Colonic mucosa (tissue), 4 donors: ENCODE measurements at places on chromosomes 1 and 21.

GRCh38 chr1:167430134-167430848, 88.0 kb downstream of the CD247 start:
- no peak for DNase-seq

- no peak for DNase-seq
Measured at GRCh38 chr1:170162459-170163246, 16.9 kb downstream of the NTMT2 start.

- DNase-seq = no peak
Measured at GRCh38 chr21:10627316-10627863, 106.0 kb downstream of the TPTE start.

- no peak for DNase-seq
Measured at GRCh38 chr1:233620065-233620464, 6.2 kb downstream of the KCNK1 start.

DNA sequence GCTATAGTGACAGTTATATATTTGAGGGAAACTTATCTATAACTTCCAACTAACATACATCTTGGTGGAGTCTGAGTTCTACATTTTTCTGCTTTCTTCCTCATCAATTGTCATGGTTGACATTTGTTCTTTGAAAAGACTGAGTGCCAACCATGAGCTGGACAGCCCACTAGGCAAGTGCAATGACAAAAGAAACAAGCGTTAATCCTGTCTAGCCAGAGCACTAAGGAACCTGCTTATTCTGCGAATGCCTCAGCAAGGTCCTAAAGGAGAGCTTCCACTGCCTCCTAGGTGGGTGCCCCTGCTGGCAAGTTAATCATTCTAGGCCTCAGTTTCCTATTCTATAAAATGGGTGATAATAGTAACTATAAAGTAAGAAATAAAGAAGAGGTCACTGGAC, 44.8 kb downstream of the IRF2BP2 start:
- no peak for DNase-seq

- DNase-seq = no peak
Measured at GRCh38 chr1:80982831-80983230, 817.9 kb upstream of the ADGRL2 start.

DNA sequence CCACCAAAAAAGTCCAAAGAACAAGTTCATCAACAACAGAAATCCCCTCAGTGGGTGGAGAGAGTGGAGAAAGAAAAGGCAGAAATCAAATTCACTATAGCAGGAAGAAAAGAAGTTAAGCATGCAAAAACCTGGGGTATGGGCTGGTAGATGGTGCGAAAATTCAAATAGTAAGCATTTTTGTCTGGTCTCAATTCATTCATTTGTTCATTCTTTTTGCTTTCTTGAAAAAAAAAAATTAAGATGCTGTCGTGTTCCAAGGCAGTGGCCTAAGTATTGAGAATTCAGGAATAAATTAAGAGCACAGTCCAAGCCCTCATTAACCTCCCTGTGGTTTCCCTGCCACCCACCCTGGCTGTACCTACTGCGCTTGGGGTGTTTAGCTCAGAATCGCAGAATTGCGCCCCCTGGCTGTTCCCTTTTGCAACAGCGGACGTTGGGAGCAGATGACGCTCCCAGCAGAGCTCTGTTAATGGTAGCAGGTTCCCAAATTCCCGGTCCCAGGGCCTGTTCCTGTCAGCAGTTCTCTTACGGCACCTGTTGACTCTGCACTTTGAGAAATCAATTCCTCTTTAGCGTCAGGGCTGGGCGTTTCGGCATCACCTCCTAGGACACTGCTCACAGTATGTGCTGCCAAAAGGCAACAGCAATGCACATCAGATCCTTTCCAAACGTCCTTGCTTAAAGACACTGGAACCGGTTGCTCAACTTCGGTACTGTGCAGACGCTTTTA, 34.0 kb upstream of the SSX2IP start:
- no peak for DNase-seq

- DNase-seq = no peak
Measured at GRCh38 chr1:175773571-175773970, 30.2 kb upstream of the TNR start.

DNA sequence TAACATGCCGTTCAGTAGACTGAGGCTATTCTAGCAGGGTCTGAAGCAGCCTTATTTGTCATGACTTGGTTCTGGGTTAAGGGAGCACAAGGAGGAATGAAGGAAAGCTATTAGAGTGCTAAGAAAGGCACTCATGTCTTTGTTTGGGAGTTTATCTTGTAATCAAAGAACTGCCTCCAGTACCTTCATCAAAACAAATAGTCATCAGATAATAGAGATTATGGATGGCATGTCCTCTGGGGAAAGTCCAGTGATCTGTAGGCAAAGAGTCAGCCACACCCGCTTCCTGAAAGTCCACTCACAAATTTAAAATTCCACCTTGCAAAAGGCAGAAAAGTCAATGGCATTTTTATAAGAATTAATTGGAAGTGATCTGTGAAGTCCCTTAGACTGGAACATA, 56.8 kb downstream of the ESRRG start:
- DNase-seq = no peak

DNA sequence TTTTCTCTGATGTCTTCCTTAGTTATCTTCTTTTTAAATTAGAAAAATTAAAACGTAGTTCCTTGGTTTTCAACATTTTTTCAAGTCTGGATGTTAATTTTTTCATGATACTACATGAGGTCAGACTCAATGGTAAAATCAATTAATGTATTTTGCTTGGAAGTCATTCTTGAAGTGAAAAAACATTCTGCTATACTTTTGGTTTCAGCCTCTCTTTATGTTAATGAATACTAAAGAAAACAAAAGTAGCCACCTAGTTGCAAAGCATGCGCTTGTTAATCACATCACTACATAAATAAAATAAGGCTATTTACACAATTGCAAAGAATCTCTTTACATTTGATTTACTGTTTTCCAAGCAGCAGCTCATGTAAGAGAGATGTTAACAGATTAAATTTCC, 170.4 kb downstream of the LIPI start:
- DNase-seq = no peak

GRCh38 chr21:16842696-16843035, 670.2 kb upstream of the CXADR start:
- no peak for DNase-seq

DNA sequence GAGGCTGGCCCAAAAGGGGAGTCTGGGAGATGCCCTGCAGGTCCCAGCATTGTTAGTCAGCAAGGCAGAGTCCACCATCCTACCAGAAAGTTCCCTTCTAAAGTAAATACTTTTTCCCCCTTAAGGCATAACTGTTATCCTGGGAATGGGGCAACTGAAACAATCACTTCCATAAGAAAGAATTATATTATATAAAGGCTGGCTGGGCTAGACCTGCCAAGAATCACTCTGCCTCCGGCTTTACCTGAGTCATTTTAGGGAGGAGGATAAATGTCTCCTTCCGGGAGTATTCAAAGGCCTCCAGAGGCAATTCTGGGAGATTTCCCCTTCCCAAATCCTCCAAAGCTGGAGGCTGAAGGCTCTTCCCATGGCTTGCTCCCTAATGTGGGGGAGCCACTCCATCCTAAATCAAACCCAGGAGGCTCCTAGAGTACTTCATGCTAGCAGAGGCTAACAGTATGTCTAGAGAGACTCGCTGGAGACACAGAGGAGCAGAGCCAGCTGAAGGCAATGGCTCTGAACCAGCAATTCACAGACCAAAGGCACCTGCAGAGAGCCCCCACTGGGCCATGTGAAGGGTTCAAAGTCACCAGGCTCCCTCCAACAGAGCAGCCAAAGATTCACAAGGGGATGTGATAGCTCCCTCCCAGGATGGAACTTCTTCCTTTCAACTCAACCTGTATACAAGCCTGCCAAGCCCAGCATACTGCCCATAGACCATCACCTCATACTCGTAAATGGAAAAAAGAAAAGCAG, 116.0 kb downstream of the ASTN1 start:
- DNase-seq = no peak

DNA sequence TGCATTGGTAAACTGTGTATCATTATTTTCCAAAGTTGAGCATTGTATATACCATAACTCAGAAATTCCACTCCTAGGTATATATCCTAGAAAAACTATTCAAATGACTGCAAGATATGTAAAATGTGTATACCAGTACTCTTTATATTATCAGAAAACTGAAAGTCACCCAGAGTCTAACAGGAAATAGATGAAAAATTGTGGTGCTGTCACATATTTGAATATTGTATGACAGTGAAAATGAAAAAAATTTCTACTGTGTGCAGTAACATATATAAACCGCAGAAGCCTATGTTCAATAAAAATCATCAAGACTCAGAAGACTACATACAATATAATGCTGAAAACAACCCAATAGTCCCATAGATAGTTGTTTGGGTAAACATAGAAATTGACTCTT, 74.4 kb upstream of the LYPLAL1 start:
- DNase-seq = no peak

DNA sequence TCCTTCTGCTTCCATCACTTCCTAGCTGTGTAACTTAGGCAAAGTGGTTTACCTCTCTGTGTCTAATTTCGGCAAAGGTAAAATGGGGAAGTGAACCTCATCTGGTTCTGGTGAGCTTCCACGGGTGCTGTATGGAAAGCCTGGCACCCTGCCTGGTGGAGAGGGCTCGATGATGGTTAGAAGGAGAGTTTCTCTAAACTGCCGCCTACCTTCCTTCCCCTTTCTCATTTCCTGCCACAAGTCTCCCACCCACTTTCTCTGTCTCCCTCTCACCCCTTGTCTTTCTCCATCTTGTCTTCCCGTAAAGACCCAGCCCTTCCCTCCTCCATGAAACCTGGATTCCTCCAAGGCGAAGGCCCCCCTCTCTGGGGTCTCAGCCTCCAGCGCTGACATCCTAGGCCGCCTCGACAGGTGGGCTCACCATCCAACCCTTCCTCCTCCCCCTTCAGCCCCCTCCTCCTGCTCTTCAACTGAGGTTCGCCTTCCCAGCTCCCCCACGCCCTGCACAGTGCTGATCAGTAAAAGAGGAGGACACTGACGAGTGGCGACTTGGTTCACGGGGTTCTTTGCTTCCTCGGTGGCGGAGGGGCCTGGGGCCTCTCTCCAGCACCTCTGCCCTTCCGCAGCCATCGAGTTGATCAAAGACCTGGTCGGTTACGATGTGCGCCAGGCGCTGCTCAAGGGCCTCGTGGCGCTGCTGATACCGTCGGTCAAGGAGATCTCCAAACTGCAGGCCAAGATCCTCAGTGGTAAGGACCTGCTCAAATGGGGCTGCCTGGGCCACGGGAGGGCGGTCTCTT, 7.3 kb downstream of the RNU5D-1 start:
- DNase-seq = no peak

- peak; percentile 67 for DNase-seq
Measured at GRCh38 chr1:36703526-36704208, 221.0 kb upstream of the CSF3R start.

DNA sequence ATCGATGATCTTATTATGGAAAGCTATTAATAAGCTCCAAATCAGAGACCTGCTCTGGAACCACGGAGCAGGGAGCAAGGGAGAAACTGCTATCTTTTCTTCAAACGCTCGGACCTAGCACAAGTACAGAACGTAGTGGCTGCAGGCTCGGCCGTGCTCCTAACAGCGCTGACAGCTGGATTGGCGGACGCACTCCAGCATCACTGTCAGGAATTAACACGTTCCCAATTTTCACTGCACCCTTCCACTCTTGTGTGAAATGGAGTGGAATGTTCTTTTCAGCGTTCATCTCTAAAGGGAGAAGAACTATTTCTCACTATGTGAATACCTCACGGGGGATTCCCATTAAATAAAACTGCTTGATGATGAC, 106.9 kb downstream of the ZNF281 start:
- DNase-seq = no peak

DNA sequence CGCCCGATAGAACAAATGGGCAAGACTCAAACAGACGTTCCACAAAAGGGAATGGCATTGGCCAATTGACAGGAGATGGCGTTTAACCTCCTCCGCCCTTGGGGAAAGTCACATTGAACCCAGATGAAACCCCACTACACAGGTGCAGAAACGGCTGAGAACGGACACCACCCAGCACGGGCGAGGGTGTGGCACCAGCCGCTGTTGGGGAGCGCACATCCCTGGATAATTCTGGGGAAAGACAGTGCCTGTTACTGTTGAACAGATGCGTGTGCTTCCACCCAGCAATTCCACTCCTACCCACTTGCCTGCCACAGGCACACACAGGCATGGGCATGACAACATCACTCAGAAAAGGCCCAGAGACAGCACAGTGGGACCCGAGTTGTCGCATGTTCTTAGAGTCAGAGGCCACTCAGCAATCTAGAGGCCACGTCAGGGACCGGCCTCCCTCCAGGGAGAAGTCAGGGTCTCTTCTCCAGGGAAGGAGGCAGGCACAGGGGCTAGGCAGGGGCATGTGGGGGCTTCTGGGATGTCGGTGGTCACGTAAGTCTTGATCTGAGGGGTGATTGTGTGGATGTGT, 15.2 kb downstream of the PRXL2B start:
- no peak for DNase-seq

DNA sequence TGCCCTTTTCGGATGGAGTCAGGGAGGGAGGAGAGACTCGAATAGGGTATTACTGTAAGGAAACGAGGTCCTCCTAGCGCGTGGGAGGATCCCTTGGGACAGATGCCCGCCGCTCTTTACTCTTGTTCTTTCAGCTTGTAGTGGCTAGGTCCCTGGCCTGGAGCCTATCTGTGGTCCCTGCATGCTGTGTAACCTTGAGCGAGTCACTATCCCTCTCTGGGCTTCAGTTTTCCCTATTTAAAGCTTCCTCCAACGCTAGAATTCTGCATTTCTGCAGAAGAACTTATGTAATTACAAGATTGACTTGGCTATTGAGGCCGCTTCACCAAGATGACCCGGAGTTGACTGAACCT, 744 bp downstream of the MIER1 start:
- DNase-seq = no peak

- DNase-seq = no peak
Measured at GRCh38 chr1:80154176-80154575, 1147.6 kb upstream of the ADGRL4 start.

- DNase-seq = no peak
Measured at GRCh38 chr1:86335916-86336315, 60.2 kb downstream of the ODF2L start.

GRCh38 chr1:214548988-214549387, 2.4 kb downstream of the PTPN14 start:
- DNase-seq = no peak

DNA sequence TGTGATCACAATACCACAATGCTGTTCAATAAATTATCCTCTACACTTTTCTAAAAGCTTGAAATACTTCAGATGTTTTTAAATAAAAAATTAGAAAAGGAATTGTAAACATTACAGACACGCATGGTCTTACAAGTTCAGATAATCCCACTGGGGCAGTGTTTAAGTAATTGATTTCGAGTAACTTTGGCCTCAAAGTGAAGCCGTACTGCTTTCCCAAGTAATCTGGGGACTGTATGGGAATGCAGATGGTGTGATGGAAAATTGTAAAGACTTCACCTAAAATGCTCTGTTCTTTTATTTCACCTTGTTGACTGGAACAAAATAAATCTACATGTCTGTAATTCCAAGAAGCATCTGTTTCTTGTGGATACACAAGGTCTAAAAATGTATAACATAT, 401.7 kb upstream of the LYPLAL1 start:
- DNase-seq = no peak

GRCh38 chr1:172429331-172430127, 9.0 kb downstream of the C1orf105 start:
- DNase-seq = peak; percentile 53

GRCh38 chr1:40974945-40975344, 4.6 kb upstream of the CTPS1 start:
- DNase-seq = no peak

GRCh38 chr1:19425646-19426239, 59.6 kb downstream of the CAPZB start:
- DNase-seq = peak; percentile 55

GRCh38 chr21:41583274-41583790, 75.4 kb upstream of the TMPRSS2 start:
- no peak for DNase-seq

GRCh38 chr1:188027613-188028012, 1198.9 kb downstream of the PLA2G4A start:
- DNase-seq = no peak

GRCh38 chr1:101438359-101438758, 201.5 kb downstream of the S1PR1 start:
- no peak for DNase-seq
